ENCODE measurements at places on chromosomes 4 and X. TPM values are rescaled to one million over a fixed set of nuclear protein-coding genes. Genes with fewer than 3 reads are reported as not detected.

GRCh38 chr4:122665161-122665929, 44.5 kb upstream of the IL21 start:
- DNase-seq, result no peak
- H3K27ac ChIP-seq, result no peak overlapping the region
- H3K4me1 ChIP-seq, result peaks cover 36% of the 10 kb centered on the region
- no peak overlapping the region for H3K4me3 ChIP-seq
- no peaks in the 10 kb centered on the region for H3K36me3 ChIP-seq

ADGRG2 gene
- 0.07 TPM for polyA plus RNA-seq

F8A1 gene
- 3.5 TPM for polyA plus RNA-seq

SGCB gene
- polyA plus RNA-seq, result 18.3 TPM

DNA sequence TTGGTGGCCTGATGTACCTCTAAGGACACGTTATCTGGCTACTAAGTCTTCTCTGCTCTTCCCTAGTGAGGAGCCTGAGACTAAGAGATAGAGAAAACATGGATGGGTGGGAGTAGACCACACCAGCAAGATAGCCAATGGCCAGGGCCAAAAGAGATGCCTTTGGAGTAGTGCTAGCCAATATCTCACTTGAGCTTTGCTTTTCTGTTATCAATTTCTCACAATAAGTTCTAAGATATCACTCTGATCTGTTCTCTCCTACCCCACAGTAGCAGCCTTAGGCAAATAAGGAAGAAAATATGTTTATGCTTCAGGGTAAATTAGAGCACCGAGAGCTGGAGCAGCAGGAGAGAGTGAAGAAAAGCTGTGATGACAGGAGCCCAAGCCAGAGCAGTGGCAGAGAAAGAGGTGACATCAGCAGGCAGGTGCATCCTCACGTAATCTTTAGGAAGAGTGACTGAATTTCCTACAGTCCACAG, 343.9 kb upstream of the NOCT start:
- H3K27me3 ChIP-seq, result peaks cover 3% of the 10 kb centered on the region
- H3K36me3 ChIP-seq, result no peaks in the 10 kb centered on the region
- H3K4me1 ChIP-seq, result no peaks in the 10 kb centered on the region
- no peak for DNase-seq

GRCh38 chrX:434946-435345, 48.2 kb upstream of the PPP2R3B start:
- no peak overlapping the region for H3K27ac ChIP-seq
- H3K27me3 ChIP-seq, result no peaks in the 10 kb centered on the region
- H3K4me1 ChIP-seq, result no peaks in the 10 kb centered on the region
- no peaks in the 10 kb centered on the region for H3K36me3 ChIP-seq

- no peak overlapping the region for H3K27ac ChIP-seq
- no peaks in the 10 kb centered on the region for H3K27me3 ChIP-seq
- H3K4me3 ChIP-seq, result no peak overlapping the region
- no peak for DNase-seq
- peaks cover 11% of the 10 kb centered on the region for H3K36me3 ChIP-seq
- H3K4me1 ChIP-seq, result no peaks in the 10 kb centered on the region
Observed at GRCh38 chrX:7100022-7100421, 47.5 kb upstream of the STS start.

GRCh38 chrX:154890990-154891639, 5.0 kb downstream of the F8A1 start:
- H3K27me3 ChIP-seq, result no peaks in the 10 kb centered on the region
- no peak overlapping the region for H3K4me3 ChIP-seq
- H3K27ac ChIP-seq, result no peak overlapping the region
- no peaks in the 10 kb centered on the region for H3K36me3 ChIP-seq

- no peaks in the 10 kb centered on the region for H3K27me3 ChIP-seq
- H3K27ac ChIP-seq, result no peak overlapping the region
Observed at GRCh38 chrX:153924149-153924861, 1.8 kb downstream of the ARHGAP4 start.

DNA sequence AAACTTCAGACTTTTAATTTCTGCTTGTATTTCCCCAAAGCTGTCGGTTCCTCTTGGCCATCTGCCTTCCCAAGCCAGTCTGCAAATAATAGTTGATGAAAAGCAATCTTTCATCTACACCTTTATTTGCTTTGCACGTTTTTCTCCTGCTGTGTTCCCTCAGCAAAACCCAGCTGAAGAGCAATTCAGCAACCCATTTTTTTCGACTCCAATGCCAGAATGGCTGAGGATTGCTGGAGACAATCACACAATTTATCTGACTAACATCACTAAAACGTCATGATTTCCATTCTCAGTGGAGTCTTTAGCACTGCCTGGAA, 94.3 kb downstream of the GPRIN3 start:
- DNase-seq, result no peak
- H3K4me1 ChIP-seq, result no peaks in the 10 kb centered on the region
- H3K4me3 ChIP-seq, result no peak overlapping the region

KCNIP4 gene
- not detected for polyA plus RNA-seq
